Central memory CD4-positive, alpha-beta T cell (primary cell): ENCODE measurements at places on chromosomes 11 and 22.

GRCh38 chr22:19146215-19146968 lies 1.9 kb upstream of the ESS2 start:
- no peak for DNase-seq

DNA sequence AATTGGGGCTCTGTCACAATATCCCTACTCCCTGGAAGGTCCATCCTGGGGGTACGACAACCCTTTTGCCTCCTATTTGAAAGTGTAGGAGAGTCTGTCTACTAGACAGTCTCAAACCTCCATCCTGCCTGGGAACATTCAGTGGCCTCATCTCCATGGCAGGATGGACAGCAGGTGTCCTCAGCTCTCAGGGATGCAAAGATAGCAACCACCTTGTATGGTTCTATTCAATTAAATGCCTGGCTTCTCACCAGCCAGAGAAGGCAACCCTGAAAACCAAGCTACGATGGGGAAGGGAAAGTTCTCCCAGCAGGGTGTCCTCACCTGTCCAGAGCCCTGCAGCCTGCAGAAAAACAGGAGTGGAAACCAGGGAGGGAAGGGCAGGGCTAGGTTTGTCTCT lies 164.9 kb downstream of the MIAT start:
- no peak for DNase-seq

GRCh38 chr11:132263241-132263640 lies 892.8 kb downstream of the NTM start:
- no peak for DNase-seq

GRCh38 chr11:93908689-93909088 lies 58.3 kb upstream of the VSTM5 start:
- DNase-seq = no peak

GRCh38 chr11:36512016-36512415 lies 1.9 kb upstream of the TRAF6 start:
- DNase-seq = no peak
